Dermis blood vessel endothelial cell (primary cell): ENCODE measurements at places on chromosomes 7 and 10.

DNA sequence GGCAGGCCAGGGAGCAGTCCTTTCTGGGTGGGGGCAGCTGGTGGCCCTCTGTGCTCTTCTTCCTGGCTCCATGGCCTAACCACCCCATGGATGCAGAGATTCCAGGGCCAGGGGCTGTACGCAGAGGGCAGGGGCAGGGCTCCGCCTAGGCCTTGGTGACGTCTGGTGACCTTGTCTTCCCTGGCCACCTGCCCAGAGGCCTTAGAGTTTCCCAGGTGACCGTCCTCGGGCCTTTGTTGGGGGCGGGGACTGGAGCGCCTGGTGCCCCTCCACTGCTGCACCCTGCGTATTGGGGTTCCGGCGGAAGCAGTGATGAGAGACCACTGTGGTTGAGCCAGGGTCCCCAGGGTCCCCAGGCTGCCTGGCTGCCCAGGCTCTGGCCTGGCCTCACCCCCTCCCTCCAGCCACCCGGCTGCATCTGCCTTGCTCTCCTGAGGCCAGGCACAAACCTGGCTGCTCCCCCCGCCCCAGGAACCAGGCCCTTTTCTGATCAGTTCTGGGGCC, 10.3 kb downstream of the PWWP2B start:
- DNase-seq, result no peak

DNA sequence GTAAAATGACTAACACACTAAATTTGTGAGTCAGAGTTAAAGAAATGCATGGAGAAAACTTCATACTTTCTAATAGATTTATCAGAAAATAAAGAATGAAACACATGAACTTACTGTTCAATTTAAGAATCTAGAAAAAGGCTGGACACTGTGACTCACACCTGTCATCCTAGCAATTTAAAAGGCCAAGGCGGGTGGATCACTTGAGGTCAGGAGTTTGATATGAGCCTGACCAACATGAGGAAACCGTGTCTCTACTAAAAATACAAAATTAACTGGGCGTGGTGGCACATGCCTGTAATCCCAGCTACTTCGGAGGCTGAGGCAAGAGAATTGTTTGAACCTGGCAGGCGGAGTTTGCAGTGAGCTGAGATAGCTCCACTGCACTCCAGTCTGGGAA, 1106.2 kb upstream of the LRRN3 start:
- no peak for DNase-seq

DNA sequence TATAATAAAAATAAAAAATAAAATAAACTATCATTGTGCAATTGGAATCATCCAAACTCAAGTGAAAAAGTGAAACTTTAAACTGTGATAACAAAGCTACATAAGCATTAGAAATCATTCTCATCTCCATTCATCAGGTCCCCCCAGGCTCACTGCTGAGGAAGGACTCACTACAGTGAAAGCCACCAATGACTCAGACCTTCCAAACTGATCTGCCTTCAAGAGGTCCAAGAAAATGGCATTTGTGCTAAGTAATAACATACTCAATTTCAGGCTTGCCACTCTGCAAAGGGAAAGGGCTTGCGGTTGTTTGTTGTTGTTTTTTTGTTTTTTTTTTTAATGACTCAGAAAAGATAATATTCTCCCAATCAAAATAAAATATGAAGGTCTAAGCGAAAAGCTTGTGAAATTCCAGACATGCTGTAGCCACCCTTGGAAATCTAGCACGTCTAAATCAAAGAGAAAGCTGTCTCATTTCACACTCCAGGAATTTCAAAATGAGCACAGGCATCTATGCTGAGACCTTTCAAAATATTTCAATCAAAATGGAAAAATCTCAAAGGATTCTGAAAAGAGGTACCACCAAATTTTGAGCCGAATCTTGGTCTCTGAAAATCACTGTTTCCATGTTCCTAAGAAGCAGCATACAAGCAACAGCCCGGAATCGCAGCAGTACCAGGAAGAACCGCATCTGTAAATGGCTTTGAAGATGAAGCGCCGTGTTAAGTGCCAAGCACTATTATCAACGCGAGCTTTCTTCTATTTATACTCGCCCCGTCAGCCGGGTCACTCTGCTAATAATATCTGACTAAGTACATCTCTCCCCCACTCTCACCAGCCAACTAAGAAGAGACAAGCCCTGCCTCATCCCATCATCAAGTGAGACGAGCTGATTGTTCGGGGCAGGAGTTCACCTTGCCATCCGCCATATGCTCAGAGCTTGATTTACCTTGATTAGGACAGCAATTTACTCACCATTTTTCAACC, 13.5 kb downstream of the SFMBT2 start:
- no peak for DNase-seq

- peak; percentile 34 for DNase-seq
Observed at GRCh38 chr7:85025312-85025756, 161.5 kb downstream of the SEMA3D start.

DNA sequence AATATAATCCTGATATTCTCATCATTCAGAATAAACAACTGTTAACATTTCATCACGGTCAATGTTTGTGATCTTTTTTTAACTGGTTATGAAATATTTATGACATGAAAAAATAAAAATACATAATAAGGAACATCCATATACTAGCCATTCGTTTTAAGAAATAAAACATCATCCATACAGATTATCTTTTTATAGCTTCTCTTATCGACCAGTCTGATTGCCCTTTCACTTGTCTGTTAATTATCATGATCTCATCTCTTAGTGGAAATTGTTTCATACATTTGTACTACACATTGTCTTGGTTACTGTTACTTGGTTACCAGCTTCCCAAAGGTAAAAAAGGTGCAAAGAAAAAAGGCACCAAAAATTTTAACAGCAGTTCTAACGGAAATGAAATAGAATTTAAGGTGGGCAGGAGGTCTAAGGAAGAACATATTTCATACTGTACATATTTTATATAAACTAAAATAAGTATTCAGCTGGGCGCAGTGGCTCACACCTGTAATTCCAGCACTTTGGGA, 8.4 kb downstream of the ARHGAP21 start:
- no peak for DNase-seq

GRCh38 chr10:43132867-43133787, 5.1 kb upstream of the CSGALNACT2 start:
- no peak for DNase-seq

DNA sequence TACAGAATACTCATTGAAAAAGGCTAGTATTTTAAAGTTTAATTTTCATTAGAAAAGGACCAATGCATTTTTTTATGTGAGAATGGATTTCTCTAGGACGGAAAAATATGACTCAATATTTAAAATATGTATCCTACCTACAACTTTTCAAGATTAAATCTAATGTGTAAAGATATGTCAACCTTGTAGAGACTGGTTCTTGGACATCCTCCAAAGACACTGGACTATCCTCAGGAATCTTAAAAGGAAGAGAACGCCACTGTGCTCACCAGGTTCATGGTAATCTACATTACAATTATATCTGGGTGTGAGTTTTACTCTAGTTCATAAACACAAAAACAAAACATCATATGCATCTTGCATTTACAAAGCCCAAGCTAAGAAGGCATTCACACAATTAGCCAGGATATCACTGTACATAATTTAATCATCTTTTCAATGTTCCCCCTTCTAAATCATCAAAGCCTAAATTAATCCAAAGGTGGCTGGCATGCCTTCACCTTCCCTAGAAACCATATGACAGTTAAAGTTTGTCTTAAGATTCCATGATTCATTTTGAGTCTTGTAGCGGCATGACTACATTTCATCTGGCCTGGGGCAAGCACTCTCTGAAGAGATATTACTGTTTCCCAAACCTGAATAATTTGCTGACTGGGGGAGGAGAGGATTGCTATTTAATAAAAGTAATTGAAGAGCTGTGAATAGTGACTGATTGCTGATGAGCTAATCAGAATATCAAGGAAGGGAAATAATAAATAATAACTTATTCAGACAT, 12.0 kb downstream of the SGCE start:
- no peak for DNase-seq

DNA sequence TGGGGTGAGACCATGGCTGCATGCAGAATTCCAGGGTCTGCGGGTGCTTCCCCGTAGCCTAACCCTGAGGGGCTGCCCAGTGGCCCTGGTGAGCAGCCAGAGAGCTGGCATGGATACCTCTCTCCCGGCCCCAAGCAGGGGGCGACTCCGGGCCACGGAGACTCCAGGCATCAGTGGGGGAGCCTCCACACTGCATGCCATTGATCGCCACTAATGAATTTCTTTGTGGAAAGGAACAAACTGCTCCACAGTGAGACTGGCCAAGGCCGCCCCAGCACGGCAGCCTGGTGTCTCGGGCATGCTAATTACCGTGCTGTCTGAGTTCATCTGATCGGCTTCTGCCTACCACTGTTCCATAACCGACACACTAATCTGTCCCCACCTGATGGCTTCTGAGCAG, 184.4 kb downstream of the GRID1 start:
- DNase-seq, result no peak
